ENCODE measurements at places on chromosomes 13 and 19.

GRCh38 chr19:56252699-56253422, 19.7 kb upstream of the EDDM13 start:
- H3K4me1 ChIP-seq, result no peaks in the 10 kb centered on the region
- H3K27ac ChIP-seq, result no peak overlapping the region
- no peaks in the 10 kb centered on the region for H3K36me3 ChIP-seq
- no peaks in the 10 kb centered on the region for H3K27me3 ChIP-seq
- peak; percentile 73 for DNase-seq

GRCh38 chr13:58566176-58566575, 934.6 kb downstream of the PCDH17 start:
- no peak overlapping the region for H3K4me3 ChIP-seq
- H3K27ac ChIP-seq, result no peak overlapping the region
- no peaks in the 10 kb centered on the region for H3K27me3 ChIP-seq
- no peaks in the 10 kb centered on the region for H3K4me1 ChIP-seq
- no peak for DNase-seq

DNA sequence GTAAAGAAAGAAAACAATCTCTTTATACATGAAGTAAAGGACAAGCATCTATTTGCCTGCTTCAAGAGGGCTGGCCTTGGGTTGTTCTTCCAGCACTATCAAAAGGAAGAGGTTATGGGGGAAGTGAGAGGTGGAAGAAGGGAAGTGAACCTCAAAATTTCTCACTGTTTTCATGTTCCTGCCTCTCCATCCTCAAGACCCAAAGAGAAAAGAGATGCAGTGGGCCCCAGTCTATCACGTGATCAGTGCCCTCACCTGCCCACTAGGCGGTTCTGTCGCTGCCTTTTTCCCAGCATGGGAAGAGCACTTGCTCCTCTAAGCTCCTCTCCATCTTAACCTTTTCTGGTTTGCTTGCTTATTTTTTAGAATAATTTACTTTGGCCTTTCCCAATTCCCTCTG, 6.2 kb upstream of the USP12 start:
- no peaks in the 10 kb centered on the region for H3K36me3 ChIP-seq
- H3K27ac ChIP-seq, result no peak overlapping the region
- DNase-seq, result no peak
- no peaks in the 10 kb centered on the region for H3K4me1 ChIP-seq
- no peaks in the 10 kb centered on the region for H3K27me3 ChIP-seq

GRCh38 chr13:95317039-95317989, 16.1 kb upstream of the ABCC4 start:
- H3K4me1 ChIP-seq, result no peaks in the 10 kb centered on the region
- no peaks in the 10 kb centered on the region for H3K36me3 ChIP-seq
- H3K4me3 ChIP-seq, result no peak overlapping the region
- no peak overlapping the region for H3K27ac ChIP-seq
